Left ventricle myocardium superior (tissue), 1 donor: ENCODE measurements at places on chromosomes 1 and 21.

DNA sequence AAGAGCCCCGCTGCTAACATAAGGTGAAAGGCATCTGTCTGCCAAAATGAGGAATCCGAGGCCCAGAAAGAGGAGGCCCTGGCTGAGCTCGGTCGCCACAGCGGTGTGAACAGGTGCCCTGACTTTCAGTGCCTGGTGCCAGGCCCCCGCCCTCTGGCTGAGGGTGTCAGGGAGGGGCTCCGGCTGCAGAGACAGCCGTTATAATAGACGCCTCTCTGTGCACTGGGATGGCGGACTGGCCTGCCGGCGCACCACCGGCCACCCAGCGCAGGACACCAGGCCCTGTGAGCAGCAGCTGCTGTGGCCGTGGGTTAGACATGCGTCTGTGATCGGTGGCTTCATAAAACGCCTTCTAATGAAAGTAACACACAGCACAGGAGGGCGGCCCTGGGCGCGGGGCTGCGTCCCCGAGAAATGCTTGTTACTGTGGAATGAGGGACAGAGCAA lies 51.4 kb upstream of the ACTRT2 start:
- DNase-seq, result no peak

GRCh38 chr1:199867601-199868000 lies 159.9 kb upstream of the NR5A2 start:
- no peak for DNase-seq

- DNase-seq, result no peak
Observed at GRCh38 chr21:20822666-20823065, 175.5 kb upstream of the NCAM2 start.

DNA sequence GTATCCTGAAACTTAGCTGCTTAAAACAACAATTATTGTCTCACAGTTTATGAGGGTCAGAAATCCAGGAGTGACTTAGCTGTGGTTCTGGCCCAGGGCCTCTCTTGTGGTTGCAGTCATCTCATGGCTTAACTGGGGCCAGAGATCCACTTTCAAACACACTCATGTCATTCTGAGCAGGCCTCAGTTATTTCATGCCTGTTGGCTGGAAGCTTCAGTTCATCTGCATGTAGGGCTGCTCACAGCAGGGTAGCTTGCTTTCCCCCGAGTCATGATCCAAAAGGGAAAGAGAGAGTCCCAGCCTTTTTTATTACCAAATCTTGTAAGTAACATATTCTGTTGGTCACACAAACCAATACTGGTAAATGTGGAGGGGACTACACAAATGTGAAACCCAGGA lies 96.6 kb upstream of the B3GALT2 start:
- DNase-seq, result no peak

DNA sequence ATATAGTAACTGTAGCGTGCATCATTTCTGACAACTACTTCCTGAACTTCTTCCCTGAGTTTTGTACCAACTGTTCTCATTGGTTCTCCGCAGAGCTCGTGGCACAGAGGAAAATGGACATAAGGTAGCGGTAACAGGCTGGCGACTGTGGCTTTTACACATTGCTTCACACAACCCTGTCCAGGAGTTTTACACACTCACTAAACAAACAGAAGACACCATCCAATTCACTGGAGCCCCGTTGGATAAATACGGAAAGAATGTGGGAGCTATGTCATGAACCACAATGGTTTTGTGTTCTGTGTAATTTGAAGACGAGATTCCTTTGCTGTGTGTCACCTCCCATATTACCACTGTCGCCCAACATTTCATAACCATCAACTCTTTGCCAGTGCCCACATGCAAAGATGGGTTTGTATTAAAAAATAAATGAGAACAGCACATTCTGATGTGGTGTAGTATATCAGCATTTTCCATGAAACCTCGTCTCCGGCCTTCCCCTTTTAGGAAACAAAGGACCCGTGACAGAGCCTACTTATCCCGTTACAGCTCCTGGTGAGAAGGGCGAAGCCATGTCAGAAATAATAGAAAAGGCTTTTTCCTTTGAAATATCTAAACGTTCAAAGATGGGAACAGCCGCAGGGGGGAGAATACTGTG lies 47.4 kb upstream of the ENAH start:
- no peak for DNase-seq

GRCh38 chr1:44047131-44047530 lies 15.9 kb upstream of the SLC6A9 start:
- no peak for DNase-seq

GRCh38 chr1:78279051-78279450 lies 211.7 kb upstream of the PTGFR start:
- no peak for DNase-seq

DNA sequence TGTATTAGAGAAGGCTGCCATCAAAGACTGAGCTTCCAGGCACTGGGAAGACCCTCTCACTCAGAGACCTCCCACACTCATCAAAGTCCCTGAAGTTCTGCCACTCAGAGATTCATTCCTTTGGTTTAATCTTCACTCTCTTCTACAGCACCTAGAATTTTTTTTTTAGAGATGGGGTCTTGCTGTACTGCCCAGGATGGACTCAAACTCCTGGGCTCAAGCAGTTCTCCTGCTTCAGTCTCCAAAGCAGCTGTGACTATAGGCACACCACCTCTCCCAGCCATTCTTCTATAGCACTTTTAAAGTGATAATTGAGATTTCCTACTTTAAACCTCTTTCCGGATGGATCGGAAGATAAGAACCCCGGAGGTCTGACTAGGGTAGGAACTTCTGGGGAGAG lies 3.7 kb upstream of the HP1BP3 start:
- DNase-seq, result no peak

DNA sequence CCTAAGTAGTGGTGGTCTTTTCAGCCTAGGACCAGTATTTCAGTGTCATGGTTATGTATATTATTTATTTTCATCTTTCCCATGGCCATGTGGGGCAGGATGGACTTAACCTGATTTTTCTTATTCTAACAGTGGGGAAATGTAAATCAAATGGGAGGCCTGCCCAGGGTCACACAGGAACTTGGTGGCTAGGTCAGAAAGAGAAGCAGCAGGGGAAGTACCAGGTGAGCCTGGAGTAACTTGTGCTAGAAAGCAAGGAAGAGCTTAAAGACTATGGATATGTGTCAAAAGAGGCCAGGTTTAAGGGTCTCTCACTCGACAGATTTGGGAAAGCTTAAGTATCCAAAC lies 936 bp downstream of the ZFP69B start:
- DNase-seq, result no peak

DNA sequence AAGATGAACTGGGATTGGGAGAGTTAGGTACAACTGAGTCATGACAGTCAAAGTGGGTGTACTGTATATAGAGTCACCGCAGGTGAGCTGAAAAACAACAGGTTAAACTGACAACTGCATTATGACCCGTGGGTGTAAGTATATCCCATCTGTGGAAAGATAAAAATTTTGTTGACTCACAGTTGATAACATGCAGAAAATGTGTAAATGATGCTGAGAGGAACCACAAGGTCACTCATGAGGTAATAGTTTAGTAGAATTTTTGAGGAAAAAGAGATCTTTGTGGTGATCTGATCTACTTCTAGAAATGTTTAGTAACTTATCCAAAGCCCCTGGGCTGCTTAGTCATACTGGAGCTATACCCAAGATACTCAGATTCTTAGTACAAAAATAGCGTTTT lies 838 bp downstream of the OR2C3 start:
- DNase-seq, result no peak

GRCh38 chr1:9884805-9885204 lies 25.3 kb downstream of the CTNNBIP1 start:
- DNase-seq, result no peak

GRCh38 chr1:26432793-26433192 lies 672 bp downstream of the DHDDS start:
- DNase-seq, result no peak
